ENCODE measurements at places on chromosomes 4 and X.

DNA sequence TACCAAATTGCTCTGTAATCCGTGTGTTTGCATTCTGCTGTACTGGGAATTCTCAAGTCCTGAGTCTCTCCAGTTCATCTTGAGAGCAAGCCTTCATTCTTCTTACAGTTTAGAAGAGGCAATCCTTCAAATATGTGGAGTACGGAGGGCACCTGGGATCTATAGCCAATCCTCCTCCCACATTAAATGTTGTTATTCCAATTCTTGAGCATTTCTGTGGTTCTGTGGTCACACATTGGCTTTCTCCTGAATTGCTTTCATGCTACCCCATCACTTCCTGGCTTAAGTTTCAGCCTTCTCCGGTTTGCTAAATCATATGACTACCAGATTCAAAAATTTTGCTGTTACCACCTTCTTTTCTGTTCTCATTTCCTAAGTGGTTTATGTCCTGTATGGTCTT lies 611.1 kb downstream of the PCDH19 start:
- DNase-seq: no peak

GRCh38 chrX:40877887-40878286 lies 142.5 kb upstream of the MED14 start:
- DNase-seq: no peak

- no peak for DNase-seq
These were observed 236.9 kb downstream of the DCTD start for GRCh38 chr4:182680234-182680653.

DNA sequence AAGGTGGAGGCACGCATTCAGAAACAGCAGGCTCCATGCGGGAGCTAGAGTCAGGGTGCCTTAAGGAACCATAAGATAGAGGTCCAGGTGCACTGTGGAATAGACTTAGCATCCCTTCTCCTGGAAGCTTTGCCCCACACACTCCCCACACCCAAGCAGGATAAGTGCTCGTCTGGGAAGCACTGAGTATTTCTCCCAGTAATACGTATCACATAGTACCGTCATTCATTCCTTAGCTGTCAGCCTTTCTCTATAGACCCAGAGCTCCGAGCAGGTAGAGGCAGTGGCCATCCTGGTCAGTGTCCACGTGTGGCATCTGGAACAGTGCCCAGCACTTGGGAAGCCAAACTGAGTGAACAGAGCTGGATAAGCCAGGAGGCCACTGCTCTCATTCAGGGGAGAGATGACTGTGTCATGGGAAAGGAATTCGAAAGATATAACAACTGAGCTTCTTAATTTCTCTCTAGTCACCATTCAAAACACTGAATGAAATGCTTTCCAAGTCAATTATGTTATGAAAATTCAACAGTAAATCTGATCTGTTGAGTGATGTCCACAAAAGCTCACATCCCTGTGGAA lies 9.9 kb downstream of the APBB2 start:
- DNase-seq: no peak

DNA sequence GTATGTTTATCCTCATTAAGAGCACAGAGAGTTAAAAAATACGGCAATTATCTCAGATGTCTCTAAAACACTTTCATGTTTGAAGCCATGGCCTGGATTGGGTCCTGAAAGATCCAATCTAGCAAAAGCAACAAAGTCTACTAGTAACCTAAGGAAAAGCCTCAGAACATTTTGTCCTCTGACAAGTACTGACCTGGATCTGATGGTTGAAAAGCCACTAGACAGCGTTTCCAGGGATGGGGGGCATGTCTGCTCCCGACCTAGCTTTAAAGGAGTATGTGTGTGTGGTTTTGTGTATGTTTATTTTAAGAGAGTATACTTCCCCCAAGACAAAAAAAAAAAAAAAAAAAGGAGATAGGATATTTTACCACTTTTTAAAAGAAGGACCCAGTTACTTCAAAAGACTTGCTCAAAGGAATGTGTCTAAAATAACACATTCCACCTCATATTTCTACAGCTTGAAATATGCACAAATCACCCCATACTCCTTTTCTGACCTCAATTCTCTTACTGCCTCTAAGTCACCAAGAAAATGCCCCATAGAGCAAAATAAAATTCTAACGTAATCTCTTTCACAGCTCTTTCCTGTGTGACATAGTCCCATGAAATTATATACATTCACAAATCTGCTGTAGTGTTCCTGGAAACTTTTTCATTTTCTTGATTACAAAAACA lies 189.0 kb upstream of the TTC29 start:
- no peak for DNase-seq

- no peak for DNase-seq
These were observed 45.7 kb downstream of the PASD1 start for GRCh38 chrX:151609222-151609621.

- no peak for DNase-seq
These were observed 123.7 kb downstream of the ANAPC4 start for GRCh38 chr4:25500626-25501316.

GRCh38 chrX:9805956-9806355 lies 19.7 kb downstream of the SHROOM2 start:
- no peak for DNase-seq

DNA sequence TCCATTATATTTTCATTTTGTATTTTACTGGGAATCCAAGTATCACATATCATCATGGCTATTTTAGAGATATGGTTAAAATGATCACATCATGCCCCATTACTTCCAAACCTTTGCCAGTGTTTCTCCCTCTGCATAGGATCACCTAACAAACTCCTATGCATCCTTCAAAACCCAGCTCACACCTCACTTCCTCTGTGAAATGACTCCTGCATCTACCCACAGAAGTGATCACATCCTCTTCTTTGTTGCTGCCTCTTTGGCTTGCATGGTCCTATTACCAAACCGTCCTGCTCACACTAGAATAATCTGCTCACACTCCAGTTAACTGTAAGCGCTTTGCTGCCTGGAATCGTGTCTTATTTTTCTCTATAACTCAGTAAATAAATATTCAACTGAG lies 74.7 kb upstream of the C4orf50 start:
- DNase-seq: no peak

DNA sequence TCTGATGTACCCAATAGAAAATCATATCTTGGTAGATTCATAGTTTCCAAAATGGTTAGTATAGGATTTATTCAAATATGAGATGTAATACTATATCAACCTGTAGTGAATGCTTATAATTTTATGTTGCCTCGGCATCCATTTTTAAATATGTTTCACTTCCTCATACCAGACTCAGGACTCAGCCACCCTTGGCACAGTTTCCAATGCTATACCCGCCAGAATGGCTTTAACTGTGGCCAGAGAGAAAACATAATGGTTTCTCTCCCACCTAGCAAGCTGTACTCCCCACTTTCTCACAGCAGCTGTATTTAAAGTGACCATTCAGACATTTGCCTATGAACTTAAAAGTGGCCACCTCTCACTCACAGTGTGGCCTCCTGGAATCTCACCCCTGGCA lies 466.6 kb upstream of the PABPC4L start:
- peak; percentile 74 for DNase-seq

Data from NCI-H526 (cell line).